ENCODE measurements at places on chromosomes 12 and 14.

GRCh38 chr12:27913999-27914614 lies 58.4 kb downstream of the PTHLH start:
- no peak for DNase-seq

GRCh38 chr14:100810861-100811461 lies 15.0 kb upstream of the MEG3 start:
- DNase-seq, result no peak

DNA sequence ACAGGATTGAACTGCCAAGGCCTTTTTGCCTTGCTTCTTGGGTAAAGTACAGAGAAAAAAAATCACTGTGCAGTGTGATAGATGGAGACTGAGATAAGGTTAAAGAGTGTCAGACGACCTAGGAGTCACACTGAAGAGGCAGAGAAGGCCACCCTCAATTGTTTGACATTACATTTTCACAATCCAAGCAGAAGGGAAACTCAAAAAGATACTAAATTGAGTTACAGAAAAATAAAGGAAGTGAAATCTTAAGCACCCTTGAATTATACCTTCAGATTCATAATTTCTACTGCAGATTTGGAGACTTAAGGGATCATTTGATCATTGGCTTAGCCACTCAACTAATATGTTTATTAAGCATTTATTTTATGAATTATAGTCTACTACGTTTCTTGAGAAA lies 97.1 kb downstream of the MYF5 start:
- DNase-seq, result no peak

GRCh38 chr14:79274641-79275291 lies 936.5 kb downstream of the DIO2 start:
- DNase-seq, result no peak

GRCh38 chr12:71371122-71371521 lies 68.5 kb upstream of the LGR5 start:
- DNase-seq, result peak; percentile 28

DNA sequence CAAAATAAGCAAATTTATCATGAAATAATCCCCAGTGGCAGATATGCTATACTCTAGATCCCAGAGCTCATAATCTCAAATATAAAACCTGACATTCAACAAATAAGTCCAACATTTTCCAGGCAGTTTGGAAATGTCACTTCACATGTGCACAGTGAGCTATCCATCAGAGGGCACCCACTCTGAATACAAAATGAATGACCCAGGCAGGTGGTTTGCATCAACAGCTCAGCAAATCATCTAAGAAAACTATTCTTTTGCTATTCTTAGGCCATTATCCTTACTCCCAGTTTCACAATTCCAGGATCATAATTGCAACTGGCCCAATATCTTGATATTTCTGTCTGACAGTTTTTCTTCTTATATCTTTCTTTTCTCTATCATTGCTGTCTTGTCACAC lies 38.5 kb downstream of the TRIM9 start:
- DNase-seq, result no peak

DNA sequence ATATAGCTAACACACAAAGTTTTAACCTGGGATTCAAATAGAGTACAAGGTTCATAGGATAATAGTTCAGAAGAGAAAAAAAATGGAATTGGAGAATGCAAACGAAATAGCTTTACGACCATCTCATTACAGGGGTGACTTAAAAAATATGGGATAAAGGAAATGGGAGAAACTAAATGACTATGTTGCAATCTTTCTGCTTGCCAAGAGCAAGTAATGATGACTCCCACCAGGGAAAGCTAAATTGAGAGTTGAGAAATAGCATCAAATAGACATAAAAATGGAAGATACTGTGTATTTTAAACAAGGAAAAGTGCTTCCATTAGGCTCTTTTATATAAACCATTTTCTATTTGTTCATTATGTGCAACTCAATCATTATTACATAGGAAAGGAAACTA lies 155.7 kb upstream of the ATXN7L3B start:
- no peak for DNase-seq

DNA sequence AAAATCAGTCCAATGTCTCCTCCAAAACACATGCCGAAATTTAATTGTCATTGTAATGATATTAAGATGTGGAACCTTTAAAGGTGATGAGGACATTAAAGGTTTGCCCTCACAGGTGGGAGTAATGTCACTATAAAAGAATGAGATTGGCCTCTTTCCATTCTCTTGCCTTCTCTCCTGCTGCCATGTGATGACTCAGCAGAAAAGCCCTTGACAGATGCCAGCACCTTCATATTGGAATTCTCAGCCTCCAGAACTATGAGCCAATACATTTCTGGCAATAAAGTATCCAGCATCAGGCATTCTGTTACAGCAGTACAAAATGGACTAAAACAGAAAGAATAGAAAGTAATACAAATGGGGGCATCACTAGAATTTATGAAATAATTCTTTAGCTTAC lies 609.7 kb downstream of the SLC16A7 start:
- DNase-seq, result peak; percentile 34

DNA sequence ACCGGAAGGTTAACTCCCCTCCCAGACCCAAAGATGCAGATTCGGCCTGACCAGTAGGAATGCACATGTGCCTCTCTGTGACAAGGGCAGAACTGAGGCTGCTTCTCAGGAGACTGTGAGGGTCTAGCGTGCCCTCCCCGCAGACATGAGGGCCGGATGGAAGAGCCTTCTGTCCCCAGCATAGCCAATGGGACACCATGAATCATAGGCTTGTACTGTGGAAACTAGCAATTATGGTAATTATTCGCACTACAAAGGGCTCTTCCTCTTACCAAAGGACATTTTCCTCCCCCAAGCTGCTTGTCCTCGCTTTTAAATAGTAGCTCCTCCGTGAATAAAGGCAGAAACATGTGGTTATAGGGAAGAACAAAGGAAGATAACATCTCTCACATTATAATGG lies 6.2 kb downstream of the COA8 start:
- DNase-seq, result no peak

GRCh38 chr14:61492474-61492873 lies 171.1 kb downstream of the PRKCH start:
- DNase-seq, result no peak

DNA sequence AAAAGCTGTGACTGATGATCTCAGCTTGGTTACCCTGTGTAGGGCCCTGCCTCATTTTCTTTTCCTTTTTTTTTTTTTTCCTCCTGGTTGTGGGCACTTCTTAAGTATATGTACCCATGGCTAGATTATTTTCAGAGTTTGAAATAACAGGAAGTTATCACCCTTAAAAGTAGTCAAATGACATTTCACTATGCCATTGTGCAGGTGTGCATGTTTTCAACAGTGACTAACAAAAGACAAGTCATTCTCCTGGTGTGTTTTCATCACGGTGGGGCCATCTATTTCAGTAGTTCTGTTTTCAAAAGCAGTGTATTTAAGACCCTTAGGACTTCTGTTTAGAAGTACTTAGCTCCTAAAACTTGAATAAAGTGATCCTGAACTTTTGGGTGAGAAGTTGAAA lies 15.0 kb downstream of the GABARAPL1 start:
- no peak for DNase-seq

GRCh38 chr12:127411166-127411915 lies 855.6 kb upstream of the TMEM132C start:
- no peak for DNase-seq

DNA sequence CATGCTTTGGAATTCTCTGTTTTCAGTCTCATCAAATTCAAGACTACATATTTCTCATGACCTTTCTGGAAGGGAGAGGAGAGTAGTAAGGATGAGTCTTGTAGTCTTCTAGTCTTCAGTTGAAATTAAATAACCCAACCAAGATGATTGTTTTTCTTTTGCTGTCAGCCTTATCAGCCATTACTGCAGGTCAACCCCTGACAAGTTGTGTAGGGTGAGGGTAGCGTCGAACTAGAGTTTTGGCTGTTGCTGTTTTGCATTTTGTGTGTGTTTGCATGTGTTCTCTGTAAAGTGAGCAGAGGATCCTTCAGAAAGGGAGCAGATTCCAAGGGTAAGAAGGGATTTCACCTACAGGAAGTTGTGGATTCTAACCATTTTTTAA lies 28.4 kb downstream of the DIP2B start:
- DNase-seq, result no peak

DNA sequence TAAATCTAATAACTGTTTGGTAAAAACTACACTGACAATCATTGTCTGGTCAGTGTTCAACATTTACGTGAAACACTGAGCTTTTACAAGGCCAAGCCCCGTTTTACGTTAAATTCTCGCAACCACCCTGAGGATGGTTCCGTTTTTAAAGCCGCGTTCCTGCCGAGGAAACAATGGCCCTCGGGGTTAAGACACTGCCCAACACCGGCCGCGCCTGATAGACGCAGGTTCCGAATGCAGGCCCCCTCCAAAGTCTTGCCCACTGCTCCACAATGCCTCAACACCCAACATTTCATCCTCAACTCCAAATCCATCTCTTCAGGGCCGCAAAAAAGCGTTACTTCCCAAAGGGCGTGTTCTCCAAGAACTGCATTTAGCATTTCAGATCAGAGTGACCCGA lies 953 bp upstream of the SNRPF start:
- no peak for DNase-seq

DNA sequence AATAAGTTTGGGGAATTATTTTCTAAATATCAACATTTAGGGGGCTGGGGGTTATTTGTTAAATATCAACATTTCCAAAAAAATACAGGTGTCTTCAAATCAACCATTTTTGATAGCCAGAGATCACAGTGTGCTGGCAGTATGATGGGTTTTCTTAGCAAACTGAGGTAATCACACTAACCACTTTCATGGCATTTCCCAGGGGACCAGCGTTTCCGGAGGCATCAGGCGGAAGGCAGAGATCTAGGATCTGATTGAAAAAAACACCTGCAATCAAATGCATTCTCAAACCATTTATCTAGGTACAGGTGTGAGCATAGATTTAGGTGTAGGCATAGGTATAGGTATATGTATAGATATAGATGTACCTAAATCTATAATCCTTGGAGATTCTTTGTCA lies 34.6 kb downstream of the GLRX5 start:
- no peak for DNase-seq

DNA sequence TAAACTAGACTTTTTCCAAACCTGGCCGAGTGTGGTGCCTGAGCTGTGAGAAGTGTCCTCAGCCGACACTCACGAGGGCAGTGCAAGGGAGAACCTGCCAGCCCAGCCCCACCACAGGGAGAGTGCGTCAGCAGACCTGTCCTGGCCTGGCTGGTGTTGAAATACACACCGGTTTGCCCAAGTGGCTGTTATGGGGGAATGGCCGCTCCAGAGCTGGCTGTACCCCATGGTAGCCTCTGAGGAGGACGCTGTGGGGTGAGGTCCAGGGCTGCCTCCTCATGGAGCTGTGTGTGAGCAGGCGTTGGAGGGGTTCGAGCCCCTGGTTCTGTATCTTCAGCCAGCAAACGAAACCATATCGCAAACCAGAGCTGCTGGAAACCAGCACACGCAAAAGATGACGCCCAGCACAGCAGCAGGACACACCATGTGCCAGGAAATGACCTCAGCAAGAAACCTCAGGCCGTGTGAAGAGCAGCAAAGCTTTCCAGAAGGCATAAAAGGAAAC lies 9.4 kb downstream of the ANKRD9 start:
- peak; percentile 94 for DNase-seq

GRCh38 chr14:96349286-96350075 lies 13.7 kb downstream of the ATG2B start:
- DNase-seq, result no peak

DNA sequence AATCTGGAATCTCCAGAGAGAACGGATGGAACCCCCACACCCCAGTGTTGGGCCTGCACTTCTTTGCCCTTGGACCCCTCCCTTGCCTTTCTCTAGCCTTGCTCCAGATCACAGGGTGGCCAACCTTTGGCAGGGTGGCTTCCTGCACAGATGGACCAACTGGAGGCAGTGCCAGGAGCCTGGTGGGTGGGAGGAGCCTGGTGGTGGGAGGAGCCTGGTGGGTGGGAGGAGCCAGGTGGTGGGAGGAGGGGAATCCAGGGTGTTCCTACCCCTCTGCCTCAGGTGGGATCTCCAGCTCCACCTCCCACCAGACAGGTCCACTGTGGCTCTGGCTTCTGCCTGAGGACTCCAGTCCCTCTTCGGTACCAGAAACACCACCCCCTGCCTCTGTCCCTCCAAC lies 15.0 kb upstream of the ORAI1 start:
- no peak for DNase-seq

Measured in fibroblast of mammary gland (primary cell).